Thoracic aorta endothelial cell (primary cell): ENCODE measurements at places on chromosomes 6 and 20. TPM values are rescaled to one million over a fixed set of nuclear protein-coding genes. Genes with fewer than 3 reads are reported as not detected.

PRKN gene
- total RNA-seq: 0.29 and 2.1 TPM in 2 replicates

TCF19 gene
- total RNA-seq: 24.2 and 30.3 TPM in 2 replicates

RHAG gene
- total RNA-seq: not detected in 2 replicates

OR2H1 gene
- not detected in 2 replicates for total RNA-seq

SLC35D3 gene
- total RNA-seq: not detected in 2 replicates

OPRM1 gene
- not detected in 2 replicates for total RNA-seq

PKHD1 gene
- not detected in 2 replicates for total RNA-seq

RUNX2 gene
- not detected in 2 replicates for total RNA-seq

NEDD9 gene
- total RNA-seq: 18.4 and 28.6 TPM in 2 replicates

HLA-F gene
- 2.9 and 4.5 TPM in 2 replicates for total RNA-seq
